NCI-H460 (cell line): ENCODE measurements at places on chromosomes 4 and X.
A peak's percentile ranks its signal among the peaks of the same experiment; 100 is the strongest.

DNA sequence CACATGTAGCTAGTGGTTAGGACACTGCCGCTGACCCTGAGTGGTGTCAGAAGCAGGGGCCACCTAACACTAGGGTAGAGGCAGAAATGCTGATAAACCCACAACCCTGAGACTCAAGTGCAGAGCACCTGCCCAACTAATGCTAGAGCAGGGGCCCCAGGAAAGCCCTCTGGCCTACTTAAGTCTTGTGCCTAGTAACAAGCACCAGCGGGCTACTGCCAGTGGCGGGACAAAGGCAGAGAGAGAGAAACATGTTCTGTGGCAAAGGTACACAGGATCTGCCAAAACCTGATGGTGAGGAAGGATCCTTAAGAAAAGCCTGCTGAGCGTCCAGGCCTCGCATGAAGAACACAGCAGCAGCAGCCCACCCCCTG, 172.4 kb downstream of the PRDM5 start:
- DNase-seq = no peak

DNA sequence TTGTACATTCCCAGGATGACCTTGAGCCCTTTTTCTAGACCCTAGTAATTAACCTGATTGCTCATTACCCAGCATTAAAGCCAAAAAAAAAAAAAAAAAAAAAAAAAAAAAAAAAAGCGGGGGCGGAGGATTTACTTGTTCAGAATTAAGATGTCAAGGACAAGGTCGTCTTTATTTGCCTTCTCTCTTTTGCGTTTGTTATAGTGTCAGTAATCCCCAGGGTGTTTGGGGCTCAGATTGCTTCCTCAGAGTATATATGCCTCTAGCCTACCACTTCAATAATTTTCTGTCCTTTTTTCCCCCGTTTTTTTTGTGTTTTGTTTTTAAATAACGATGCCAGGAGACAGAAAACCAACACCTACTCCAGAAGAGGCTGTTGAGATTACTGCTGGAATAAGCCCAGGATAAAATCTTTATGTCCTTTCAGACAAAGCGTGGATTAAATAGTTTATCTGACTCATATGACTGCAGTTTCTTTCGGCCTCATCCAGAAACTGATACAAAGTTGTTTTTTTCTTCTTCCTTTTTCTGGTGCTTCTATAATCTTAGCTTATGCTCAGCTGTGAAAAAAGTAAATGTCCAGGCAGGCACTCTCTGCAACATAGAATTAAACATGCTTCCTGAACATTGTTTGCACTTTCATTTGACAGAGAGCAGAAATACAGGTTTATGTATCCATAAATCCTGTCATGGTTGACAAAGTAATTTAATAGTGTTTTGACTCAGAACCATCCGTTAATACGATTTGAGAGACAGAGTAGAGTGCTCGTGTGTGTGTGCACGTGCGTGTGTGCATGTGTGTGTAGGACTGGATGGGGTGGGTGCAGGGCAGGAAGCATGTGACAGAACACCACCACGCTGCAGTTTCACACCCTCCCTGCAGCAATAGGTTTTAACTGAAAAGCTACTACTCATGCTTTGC, 138.6 kb downstream of the AFF1 start:
- no peak for DNase-seq

- no peak for DNase-seq
These were observed 9.8 kb downstream of the MAGED2 start for GRCh38 chrX:54817220-54817820.

- no peak for DNase-seq
These were observed 79.0 kb downstream of the AFAP1 start for GRCh38 chr4:7860600-7861163.

DNA sequence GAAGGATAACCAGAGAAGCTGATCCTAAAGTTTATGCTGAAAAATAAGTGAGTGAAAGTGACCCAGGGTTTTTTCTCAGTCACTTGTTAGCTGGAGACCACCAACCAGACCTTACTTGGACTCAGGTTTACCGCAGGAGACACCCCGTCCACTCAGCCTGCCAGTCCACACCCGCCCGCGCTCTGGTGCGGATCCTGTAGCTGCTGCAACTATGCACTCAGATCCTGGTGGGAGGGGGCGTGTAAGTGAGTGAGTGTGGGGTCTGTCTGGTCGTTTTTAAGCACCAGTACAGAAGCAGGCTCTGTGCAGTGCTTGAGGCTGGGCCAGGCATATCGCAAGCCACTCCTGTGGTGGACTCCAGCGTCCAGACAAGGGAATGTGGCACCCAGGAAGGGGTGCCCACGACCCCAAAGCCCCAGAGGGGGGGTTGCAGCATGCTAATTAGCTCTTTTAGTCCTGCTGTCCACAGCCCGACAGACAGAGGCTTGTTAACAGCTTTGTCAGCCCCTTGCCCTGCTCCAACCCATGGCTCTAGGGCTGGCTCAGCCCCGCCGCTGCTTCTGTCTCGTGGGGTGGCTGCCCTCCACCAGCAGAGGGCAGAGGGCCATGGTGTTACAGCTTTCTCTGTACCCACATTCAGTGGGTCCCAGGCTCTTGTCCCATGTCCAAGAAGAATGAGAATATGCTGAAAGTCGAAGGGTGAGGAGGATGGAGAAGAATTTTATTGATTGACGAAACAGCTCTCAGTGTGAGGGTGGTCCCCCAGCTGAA, 40.4 kb upstream of the PPP1R2C start:
- no peak for DNase-seq

DNA sequence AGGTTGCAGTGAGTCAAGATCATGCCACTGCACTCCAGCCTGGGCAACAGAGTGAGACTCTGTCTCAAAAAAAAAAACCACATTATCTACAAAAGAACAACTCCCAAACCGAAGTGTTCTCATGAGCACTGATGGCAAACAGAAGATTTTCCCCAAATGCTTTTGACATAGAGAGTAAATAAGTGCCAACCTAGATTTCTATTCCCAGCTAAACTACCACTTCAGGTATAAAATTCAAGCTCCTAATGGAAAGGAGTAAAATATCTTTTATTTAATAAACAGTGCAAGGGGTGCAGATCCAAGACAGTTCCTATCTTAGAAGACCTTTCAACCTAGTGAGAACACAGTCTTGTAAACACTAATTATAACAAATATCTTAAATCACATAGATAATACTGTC, 170.3 kb downstream of the TENM3 start:
- DNase-seq = no peak

- DNase-seq = no peak
These were observed 127.6 kb downstream of the GPC3 start for GRCh38 chrX:133857640-133858269.

- DNase-seq = no peak
These were observed at the start of gene PRKG2 for GRCh38 chr4:81214881-81215868. PRKG2 (minus strand) TSS chr4:81215222; CDS start chr4:81205047, 10,175 bp downstream.

DNA sequence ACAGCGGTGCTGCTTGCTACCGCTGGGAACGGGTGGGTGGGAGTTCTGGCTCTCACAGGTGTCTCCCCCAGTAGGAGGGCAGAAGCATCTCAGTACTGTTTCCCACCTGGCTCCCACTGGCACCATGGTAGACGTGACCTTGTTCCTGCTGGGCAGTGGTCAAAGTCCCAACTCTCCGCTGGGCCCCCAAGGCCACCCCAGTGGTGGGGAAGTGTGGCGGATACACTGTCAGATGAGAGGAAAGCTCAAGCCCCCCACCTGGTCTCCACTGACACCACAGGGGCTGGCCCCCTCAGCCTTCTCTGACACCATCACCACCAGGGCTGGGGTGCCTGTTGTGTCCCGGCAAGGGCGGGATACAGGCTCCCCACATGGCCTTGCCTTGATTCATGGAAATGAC, 24.6 kb downstream of the LETM1 start:
- DNase-seq = no peak

DNA sequence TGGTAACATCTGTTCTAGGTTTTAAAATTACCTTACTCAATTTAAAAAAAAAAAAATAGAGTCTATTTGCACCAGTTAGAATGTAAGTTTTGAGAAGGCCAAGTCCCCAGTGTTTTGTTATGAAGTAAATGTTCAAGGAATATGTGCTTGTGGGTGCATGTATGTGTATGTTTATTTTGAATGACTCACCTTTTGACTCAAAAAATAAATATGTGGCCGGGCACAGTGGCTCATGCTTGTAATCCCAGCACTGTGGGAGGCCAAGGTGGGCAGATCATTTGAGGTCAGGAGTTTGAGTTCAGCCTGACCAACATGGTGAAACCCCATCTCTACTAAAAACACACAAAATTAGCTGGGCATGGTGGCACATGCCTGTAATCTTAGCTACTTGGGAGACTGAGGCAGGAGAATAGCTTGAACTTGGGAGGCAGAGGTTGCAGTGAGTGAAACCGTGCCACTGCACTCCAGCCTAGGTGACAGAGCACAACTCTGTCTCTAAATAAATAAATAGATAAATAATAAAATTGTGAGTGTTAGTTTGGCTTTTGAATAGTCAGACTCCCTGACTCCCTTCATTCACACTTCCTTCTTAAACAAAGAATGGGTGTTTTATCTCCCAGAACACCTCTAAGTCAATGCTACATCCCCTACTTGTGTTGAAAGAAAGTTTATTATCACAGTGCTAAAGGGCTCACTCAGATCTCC, 511.3 kb upstream of the PCDH7 start:
- DNase-seq = peak; percentile 13

DNA sequence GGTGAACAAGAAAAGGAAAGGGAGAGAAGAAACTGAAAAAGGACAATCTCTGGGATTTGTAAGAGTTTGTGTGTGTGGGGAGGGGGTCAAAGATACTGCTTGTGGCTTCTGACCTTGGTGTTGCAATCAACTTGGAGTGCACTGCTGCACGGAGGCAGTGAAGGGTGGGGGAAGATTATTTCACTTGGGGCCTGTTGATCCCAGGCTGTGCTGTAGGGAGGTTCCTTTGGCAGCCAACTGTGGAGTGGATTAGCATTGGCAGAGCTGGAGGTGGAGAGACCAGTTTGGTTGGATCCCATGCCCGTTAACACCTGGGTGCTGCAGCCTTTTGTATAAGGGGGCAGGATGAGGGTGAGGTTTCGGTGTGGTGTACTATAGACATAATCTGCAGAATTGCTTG, 38.2 kb downstream of the AFF1 start:
- no peak for DNase-seq

- no peak for DNase-seq
These were observed 38.7 kb upstream of the NDST4 start for GRCh38 chr4:115152081-115152480.

DNA sequence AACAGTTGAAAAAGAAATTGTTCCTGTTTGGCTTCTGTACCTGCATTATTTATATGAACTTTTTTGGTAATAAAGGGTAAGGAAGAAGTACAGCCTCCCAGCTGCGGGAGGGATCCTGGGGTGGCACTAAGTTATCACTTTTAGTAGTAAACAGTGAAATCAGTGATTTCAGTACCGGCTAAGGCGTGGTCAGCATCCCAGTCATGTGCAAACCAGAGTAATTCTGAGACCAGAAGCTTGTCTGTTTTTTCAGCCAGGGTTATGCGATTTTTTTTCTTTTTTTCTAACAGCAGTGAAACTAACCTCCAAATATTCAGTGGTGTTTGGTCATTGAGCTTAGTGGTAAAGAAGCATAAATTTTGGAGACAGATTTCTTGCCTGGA, 3.3 kb downstream of the EGF start:
- no peak for DNase-seq

DNA sequence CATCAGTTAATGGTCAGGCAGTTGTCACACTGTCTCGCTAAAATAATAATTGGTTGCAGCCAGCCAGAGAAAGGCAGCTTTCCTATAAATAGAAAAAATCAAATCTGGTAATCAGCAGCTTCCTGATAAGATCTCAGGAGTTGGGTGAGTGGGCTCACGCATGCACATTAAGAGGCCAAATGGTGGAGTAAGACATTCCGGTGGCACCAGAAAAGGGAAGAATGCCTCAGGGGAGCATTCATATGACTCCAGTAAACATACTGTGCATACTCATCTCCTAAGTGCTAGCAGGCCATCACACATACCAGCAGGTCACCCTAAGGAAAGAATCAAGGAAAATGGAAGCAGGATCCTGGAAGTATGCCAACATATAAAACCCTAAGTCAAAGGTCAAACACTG, 40.1 kb downstream of the UGT2B15 start:
- DNase-seq = no peak

DNA sequence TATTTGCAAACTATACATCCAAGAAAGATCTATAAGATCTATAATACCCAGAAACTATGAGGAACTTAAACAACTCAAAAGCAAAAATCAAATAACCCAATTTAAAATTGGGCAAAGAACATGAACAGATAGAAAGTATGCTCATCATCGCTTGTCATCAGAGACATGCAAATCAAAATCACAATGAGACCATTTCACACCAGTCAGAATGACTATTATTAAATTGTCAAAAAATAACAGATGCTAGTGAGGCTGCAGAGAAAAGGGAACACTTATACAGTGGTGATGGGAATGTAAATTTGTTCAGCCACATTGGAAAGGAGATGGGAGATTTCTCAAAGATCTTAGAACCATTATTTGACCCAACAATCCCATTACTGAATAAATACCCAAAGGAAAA, 1451.7 kb upstream of the ADGRL3 start:
- DNase-seq = no peak

- no peak for DNase-seq
These were observed 118.3 kb downstream of the TMA16 start for GRCh38 chr4:163612762-163613161.

DNA sequence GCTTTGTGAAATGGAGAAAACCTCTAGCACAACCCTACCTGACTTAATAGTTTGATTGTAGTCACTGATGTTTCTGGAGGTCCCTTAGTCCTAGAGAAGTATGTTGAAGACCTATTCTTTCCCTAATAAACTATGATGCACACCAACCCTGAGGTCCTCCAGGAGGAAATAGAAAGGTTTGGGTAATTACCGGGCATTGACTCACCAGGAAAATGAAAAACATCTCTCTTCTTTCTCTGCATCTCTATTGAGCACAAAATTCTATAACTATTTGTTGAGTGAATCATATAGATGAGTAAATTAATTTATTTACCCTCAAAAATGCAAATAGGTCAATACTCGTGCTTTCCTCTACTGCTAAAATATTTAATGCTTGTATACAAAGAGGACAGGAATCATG, 582.4 kb upstream of the FAM241A start:
- no peak for DNase-seq

GRCh38 chrX:146054311-146054710, 236.7 kb downstream of the SLITRK2 start:
- no peak for DNase-seq

GRCh38 chr4:126838941-126839679, 793.6 kb upstream of the INTU start:
- DNase-seq = no peak

DNA sequence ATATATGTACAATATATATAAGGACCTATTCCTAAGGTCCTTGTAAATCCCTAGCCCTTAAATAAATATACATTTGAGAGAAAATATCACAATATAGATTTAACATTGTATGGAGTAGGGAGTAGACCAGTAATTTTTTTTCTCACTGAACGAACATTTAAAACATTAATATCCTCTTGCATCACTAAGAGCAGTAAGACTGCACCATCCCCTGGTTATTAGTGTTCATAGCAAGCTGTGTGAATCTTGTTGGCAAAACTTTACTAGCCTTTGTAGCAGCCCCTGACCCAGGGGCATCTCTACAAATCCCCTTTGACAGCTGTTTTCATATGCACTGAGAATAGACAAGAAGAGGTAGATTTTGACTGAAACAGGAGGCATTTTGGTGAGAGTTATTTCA, 146.5 kb downstream of the IL1RAPL2 start:
- DNase-seq = no peak

- no peak for DNase-seq
These were observed 72.6 kb upstream of the MBNL3 start for GRCh38 chrX:132561483-132561882.

- no peak for DNase-seq
These were observed 148.3 kb upstream of the DGKK start for GRCh38 chrX:50618788-50619558.
